ENCODE measurements at places on chromosomes 6 and 20.

DNA sequence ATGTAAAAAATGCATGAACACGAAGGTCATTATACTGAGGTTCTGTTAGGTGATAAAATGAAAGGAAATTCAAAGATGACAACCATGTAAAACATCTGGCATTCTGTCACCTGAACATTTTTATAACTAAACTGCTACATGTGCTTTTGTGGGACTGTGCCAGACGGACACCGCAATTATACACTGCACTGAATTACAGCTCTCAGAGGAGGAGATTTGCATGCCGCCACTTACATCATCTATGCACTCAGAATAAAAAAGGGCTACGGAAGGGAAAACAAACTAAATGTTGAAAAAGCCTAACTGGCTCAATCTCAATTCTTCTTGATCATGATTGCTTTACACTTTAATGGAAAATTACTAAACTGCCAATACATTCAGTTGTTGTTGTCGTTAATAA lies 614.0 kb upstream of the EYS start:
- H3K4me3 ChIP-seq = no peak overlapping the region
- no peak overlapping the region for H3K27ac ChIP-seq
- H3K4me1 ChIP-seq = no peaks in the 10 kb centered on the region

DNA sequence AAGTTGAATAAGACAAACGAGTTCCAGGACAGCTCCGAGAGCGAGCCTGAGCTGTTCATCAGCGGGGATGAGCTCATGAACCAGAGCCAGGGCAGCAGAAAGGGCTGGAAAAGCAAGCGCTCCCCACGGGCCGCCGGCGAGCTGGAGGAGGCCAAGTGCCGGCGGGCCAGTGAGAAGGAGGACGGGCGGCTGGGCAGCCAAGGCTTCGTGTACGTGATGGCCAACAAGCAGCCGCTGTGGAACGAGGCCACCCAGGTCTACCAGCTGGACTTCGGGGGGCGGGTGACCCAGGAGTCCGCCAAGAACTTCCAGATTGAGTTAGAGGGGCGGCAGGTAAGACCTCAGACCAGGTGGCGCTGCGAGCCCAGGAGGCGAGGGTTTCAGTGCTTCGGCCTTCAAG lies 56.0 kb upstream of the TMEM181 start:
- peaks cover 45% of the 10 kb centered on the region for H3K36me3 ChIP-seq
- no peaks in the 10 kb centered on the region for H3K4me1 ChIP-seq
- H3K27me3 ChIP-seq = no peaks in the 10 kb centered on the region
- no peak overlapping the region for H3K27ac ChIP-seq
- H3K4me3 ChIP-seq = no peak overlapping the region

DNA sequence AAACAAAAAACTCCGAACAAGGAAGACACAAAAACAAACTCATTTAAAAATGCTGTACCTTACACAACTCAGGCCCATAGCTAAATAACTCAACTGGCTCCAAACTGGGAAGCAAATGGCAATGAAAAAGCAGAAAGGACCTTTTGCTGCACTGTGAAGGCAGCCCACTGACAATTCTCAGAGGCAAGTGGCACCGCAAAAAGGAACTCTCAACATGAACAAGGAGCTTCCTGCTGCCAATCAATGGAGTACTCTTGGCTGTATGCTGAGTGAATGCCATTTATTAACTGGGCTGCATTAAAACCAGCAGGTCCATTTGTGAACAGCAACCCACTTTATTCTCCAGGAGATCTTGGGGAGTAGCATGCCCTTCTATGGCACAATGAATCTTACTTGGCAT lies 209.9 kb downstream of the PTPRK start:
- DNase-seq = no peak
- no peak overlapping the region for H3K4me3 ChIP-seq
- no peak overlapping the region for H3K27ac ChIP-seq
- H3K27me3 ChIP-seq = no peaks in the 10 kb centered on the region
- no peaks in the 10 kb centered on the region for H3K36me3 ChIP-seq

- no peak overlapping the region for H3K4me3 ChIP-seq
- no peaks in the 10 kb centered on the region for H3K36me3 ChIP-seq
- DNase-seq = no peak
- H3K27ac ChIP-seq = no peak overlapping the region
- peaks cover 27% of the 10 kb centered on the region for H3K27me3 ChIP-seq
- no peaks in the 10 kb centered on the region for H3K4me1 ChIP-seq
Observed at GRCh38 chr20:58138395-58138794, 90.1 kb downstream of the ANKRD60 start.

GRCh38 chr20:63100174-63100925 lies 93.6 kb upstream of the BHLHE23 start:
- DNase-seq = peak; percentile 40
- H3K27me3 ChIP-seq = peaks cover 14% of the 10 kb centered on the region
- H3K4me3 ChIP-seq = no peak overlapping the region
- H3K27ac ChIP-seq = no peak overlapping the region
- H3K36me3 ChIP-seq = no peaks in the 10 kb centered on the region

GRCh38 chr6:170108456-170108855 lies 182.4 kb downstream of the DLL1 start:
- no peaks in the 10 kb centered on the region for H3K27me3 ChIP-seq
- H3K4me1 ChIP-seq = no peaks in the 10 kb centered on the region
- peak; percentile 27 for DNase-seq
- H3K4me3 ChIP-seq = no peak overlapping the region
- H3K36me3 ChIP-seq = no peaks in the 10 kb centered on the region

DNA sequence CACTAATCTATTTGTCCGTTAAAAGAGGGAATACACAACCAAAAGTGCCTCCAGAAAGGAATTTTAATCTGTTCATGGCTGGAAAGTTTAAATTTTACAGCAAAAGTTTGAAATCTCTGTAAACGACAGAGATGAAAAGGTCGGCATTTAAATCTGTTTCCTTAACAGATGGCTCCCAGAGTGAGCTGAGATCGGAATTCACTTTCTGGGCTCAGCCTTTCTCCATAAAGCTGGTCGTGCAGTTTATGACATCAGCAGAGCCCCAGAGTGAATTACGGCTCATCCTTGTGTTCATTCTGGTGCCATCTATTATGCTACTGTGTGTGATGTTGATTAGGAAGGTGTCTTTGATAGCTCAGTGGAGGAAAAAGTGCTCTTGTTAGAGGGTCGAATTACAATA lies 117.6 kb upstream of the ZFP64 start:
- H3K4me3 ChIP-seq = no peak overlapping the region
- H3K27ac ChIP-seq = no peak overlapping the region
- H3K27me3 ChIP-seq = no peaks in the 10 kb centered on the region
- H3K4me1 ChIP-seq = peaks cover 2% of the 10 kb centered on the region

GRCh38 chr6:156421933-156422332 lies 355.2 kb upstream of the ARID1B start:
- DNase-seq = no peak
- no peak overlapping the region for H3K27ac ChIP-seq
- no peaks in the 10 kb centered on the region for H3K36me3 ChIP-seq

- H3K4me3 ChIP-seq = no peak overlapping the region
- DNase-seq = no peak
- no peaks in the 10 kb centered on the region for H3K27me3 ChIP-seq
- H3K4me1 ChIP-seq = no peaks in the 10 kb centered on the region
Observed at GRCh38 chr6:74166849-74167248, 470.8 kb downstream of the CD109 start.

DNA sequence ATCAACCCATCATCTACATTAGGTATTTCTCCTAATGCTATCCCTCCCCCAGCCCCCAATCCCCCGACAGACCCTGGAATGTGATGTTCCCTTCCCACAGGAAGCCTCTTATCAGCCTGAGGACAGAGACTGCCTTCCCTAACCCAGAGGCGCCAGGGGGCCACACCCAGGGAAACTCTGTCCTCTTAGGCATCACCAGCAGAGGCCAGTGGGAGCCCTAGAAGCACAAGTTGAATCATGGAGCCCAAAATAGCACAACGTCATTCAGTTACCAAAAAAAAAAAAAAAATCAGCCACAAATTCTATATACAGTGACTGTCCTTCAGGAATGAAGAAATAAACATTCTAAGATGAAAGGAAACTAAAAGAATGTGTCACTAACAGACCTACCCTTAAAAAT lies 625.7 kb downstream of the TFAP2A start:
- DNase-seq = no peak
- H3K4me1 ChIP-seq = no peaks in the 10 kb centered on the region
- H3K27ac ChIP-seq = no peak overlapping the region
- no peaks in the 10 kb centered on the region for H3K27me3 ChIP-seq
- no peaks in the 10 kb centered on the region for H3K36me3 ChIP-seq
- H3K4me3 ChIP-seq = no peak overlapping the region

GRCh38 chr20:63016514-63017075 lies 9.8 kb upstream of the BHLHE23 start:
- no peak overlapping the region for H3K27ac ChIP-seq
- peaks cover 70% of the 10 kb centered on the region for H3K27me3 ChIP-seq
- no peak overlapping the region for H3K4me3 ChIP-seq
- no peaks in the 10 kb centered on the region for H3K36me3 ChIP-seq
- DNase-seq = peak; percentile 28
- H3K4me1 ChIP-seq = no peaks in the 10 kb centered on the region

DNA sequence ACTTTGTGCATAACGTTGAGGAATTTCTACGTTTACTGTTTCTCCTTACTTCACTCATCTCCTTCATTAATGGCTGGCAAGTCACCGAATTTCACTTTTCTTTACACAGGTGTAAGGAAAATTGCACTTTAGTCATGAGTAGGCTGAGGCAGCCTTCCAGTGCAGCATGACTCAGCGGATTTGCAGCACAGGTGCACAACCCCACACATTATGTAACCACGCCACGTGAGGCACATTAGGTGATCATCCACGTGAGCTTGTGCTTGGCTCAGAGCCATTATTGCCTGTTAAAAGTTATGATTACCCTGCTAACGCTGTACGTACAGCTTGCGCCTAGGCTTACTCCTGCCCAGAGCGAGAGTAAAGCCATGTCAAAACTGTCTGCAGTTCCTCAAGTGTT lies 158.8 kb downstream of the NKAIN2 start:
- no peak overlapping the region for H3K27ac ChIP-seq
- no peaks in the 10 kb centered on the region for H3K36me3 ChIP-seq
- no peaks in the 10 kb centered on the region for H3K4me1 ChIP-seq
- H3K27me3 ChIP-seq = no peaks in the 10 kb centered on the region
- no peak for DNase-seq
- no peak overlapping the region for H3K4me3 ChIP-seq

- no peaks in the 10 kb centered on the region for H3K4me1 ChIP-seq
- no peak for DNase-seq
- no peaks in the 10 kb centered on the region for H3K27me3 ChIP-seq
- H3K27ac ChIP-seq = no peak overlapping the region
Observed at GRCh38 chr6:41594326-41594725, 43.9 kb upstream of the MDFI start.

- H3K27ac ChIP-seq = no peak overlapping the region
- H3K4me1 ChIP-seq = peaks cover 9% of the 10 kb centered on the region
- no peak overlapping the region for H3K4me3 ChIP-seq
- no peak for DNase-seq
- H3K36me3 ChIP-seq = no peaks in the 10 kb centered on the region
- H3K27me3 ChIP-seq = no peaks in the 10 kb centered on the region
Observed at GRCh38 chr6:138211048-138211581, 7.2 kb downstream of the PBOV1 start.

DNA sequence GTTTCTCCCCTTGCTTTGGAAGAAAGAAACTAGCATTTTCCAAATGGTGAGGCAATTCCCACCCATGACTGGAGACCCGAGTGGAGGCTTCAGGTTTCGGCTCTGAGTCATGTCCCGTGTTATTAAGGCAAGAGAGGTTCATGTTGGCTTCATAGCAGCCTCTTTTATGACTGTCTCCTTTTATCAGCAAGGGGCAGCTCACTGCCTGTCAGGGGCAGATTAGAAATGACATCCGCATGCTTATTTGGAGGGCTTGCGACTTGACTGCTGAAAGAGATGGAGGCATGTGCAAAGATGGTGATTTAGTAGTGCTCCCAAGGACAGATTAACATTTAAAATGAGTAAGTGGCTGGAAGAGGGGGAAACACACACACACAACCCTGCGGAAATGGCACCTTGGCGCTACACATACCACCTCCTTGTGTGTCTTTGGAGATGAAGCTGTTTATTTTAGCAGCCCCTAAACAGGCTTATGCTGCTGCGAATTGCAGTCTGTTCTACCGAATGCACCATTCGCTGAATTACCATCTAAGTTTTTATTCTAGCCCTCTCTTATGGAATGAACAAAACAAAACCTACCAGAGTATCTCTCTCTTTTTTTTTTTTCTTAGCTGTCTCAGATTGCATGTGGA lies 52.1 kb upstream of the VSTM2L start:
- peaks cover 11% of the 10 kb centered on the region for H3K4me1 ChIP-seq
- no peaks in the 10 kb centered on the region for H3K36me3 ChIP-seq
- no peak overlapping the region for H3K4me3 ChIP-seq
- no peaks in the 10 kb centered on the region for H3K27me3 ChIP-seq
- no peak for DNase-seq

DNA sequence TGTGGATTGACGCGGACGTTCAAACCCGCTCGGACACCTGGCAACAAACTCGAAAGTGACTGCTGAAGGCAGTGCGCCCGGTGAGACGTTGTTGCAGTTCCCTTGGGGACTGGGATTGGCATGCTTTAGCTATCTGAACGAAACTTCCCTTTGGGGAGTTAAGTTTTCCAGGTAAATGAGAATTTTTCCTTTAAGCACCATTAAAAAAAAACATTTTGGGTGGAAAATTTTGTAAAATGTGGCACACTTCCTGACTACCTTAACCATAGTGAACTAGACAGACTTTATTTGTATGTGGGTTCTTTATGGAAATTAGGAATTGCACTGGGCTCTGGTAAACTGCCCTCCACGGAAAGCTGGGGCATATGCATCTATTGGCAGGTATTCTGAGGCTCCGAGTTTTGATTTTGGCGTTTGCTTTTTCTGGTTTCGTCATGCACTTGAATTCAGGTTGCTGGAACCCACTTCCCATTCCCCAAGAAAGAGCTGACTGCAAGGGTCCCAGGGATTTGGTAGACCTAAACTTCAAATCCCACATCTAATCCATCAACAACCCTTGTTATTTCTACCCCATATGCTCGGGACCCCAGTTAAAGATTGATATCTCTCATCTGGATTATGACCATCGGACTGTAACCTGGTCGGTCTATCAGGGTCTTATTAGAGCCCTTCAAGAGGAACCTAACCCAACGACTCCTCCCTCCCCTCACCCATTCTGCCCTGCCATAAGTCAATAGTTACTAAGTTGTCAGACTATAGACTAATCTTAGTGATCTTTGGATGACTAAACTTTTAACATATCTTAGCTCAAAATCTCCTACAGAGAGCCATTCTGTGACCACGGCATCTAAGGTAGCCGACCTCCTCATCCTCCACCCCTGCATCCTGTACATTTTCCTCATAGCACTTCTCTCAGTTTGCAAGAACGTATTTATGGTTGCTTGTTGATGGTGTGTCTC lies 800 bp upstream of the DYNLT1 start:
- no peaks in the 10 kb centered on the region for H3K27me3 ChIP-seq
- peak overlapping the region; percentile 77 for H3K4me3 ChIP-seq
- peak overlapping the region; percentile 94 for H3K27ac ChIP-seq
- H3K4me1 ChIP-seq = peaks cover 8% of the 10 kb centered on the region
- no peaks in the 10 kb centered on the region for H3K36me3 ChIP-seq
- DNase-seq = no peak

GRCh38 chr20:44419131-44419844 lies 56.4 kb upstream of the TTPAL start:
- no peaks in the 10 kb centered on the region for H3K27me3 ChIP-seq
- DNase-seq = no peak
- H3K36me3 ChIP-seq = no peaks in the 10 kb centered on the region
- H3K27ac ChIP-seq = no peak overlapping the region
- no peaks in the 10 kb centered on the region for H3K4me1 ChIP-seq
- H3K4me3 ChIP-seq = no peak overlapping the region
